Cardiac ventricle fibroblast (primary cell): ENCODE measurements at places on chromosomes 1 and 21. TPM values are rescaled to one million over a fixed set of nuclear protein-coding genes. Genes with fewer than 3 reads are reported as not detected.

ADAM30 gene
- total RNA-seq = not detected in 2 replicates

OPTC gene
- not detected in 2 replicates for total RNA-seq

PRAMEF5 gene
- not detected in 2 replicates for total RNA-seq

SIPA1L2 gene
- total RNA-seq = 3.2 and 5.3 TPM in 2 replicates

TRIM45 gene
- 2.2 TPM in 2 replicates for total RNA-seq

C1orf210 gene
- total RNA-seq = not detected in 2 replicates

TNFRSF8 gene
- total RNA-seq = 0.05 and 0.06 TPM in 2 replicates

SH3GLB1 gene
- total RNA-seq = 62.8 and 96.1 TPM in 2 replicates

LCE1E gene
- total RNA-seq = not detected in 2 replicates

PAPPA2 gene
- 0.31 and 0.54 TPM in 2 replicates for total RNA-seq

ENAH gene
- total RNA-seq = 95.5 and 132 TPM in 2 replicates

FAF1 gene
- total RNA-seq = 17.3 and 18.4 TPM in 2 replicates

TMEM125 gene
- total RNA-seq = not detected in 2 replicates
